ENCODE measurements at places on chromosomes 5 and 9.

GRCh38 chr9:107223381-107223780 lies 59.7 kb upstream of the RAD23B start:
- no peak for DNase-seq

GRCh38 chr9:120792898-120793765 lies at the start of gene FBXW2:
TSS of gene FBXW2 (minus strand) at chr9:120793416. CDS start at chr9:120788258, 5,158 bp downstream.
- peak; percentile 24 for DNase-seq

DNA sequence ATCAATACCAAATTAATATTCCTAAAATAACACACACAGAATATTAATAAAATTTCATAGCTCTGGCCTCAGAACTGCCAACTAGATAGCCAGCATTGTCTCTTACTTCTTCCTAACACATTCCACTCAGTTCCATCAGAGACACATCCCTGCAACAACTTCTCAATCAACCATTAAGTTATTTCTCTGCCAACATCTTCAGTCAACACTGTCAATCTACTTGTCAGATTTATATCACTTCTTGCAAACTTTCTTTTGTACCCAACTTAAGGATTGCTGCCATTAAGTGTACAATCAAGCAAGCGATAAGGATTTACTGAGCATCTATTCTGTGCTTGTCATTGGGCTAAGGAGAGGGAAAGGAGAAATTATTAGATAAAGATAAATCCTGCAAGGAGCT lies 50.8 kb downstream of the PLCXD3 start:
- DNase-seq = no peak

GRCh38 chr5:178391480-178391879 lies 158.9 kb upstream of the PHYKPL start:
- DNase-seq = no peak

GRCh38 chr9:116100711-116101121 lies 52.9 kb upstream of the PAPPA start:
- no peak for DNase-seq

DNA sequence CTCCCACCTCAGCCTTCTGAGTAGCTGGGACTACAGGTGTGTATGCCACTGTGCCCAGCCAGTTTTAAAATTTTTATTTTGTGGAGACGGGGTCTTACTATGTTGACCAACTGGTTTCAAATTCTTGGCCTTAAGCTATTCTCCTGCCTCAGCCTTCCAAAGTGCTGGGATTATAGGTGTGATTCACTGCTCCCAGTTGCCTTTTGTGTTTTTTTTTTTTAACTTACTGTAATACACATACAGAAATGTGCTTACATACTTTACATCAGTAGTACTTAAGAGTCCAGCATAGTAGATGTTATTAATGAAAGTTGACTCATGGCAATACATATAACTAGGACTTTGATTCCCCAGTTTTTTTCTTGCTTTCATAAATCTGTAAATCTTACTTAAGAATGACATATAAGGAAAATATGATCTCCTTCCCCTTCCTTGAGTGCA lies 4.7 kb downstream of the MAN2A1 start:
- no peak for DNase-seq

- no peak for DNase-seq
These were observed 318.5 kb downstream of the CDK5RAP2 start for GRCh38 chr9:120261419-120261818.

- DNase-seq = no peak
These were observed 53.6 kb downstream of the ERGIC1 start for GRCh38 chr5:172887692-172888091.

GRCh38 chr9:22170556-22170955 lies 161.5 kb upstream of the CDKN2B start:
- DNase-seq = no peak

DNA sequence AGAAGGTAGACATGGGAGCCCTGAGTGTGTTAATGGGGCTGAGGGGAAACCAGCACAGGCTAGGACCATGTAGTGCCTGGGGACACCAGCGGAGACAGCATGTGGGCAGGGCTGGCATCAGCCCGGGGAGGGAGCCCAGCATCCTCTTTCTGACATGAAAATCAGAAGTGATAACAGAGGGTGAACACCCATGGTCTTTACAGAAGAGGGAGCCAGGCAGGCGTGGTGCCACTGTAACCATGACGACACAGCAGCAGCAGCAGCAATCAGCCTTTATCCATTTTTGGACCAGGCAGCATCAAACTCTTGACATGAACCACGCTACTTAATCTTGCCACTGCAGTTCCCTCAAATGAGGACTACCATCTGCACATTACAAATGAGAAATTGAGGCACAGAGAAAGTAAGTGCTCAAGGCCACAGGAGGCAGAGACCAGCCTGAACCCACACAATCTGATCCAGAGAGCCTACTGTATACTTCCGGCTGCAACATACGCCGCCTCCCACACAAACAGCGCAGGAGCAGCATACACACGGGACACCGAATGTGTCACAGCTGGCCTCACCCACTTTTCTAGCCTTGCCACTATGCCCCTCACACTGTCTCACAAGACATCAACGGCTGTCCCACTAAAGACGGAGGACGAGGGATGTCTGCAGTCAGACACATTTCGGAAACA lies 23.8 kb downstream of the CAMSAP1 start:
- DNase-seq = no peak

DNA sequence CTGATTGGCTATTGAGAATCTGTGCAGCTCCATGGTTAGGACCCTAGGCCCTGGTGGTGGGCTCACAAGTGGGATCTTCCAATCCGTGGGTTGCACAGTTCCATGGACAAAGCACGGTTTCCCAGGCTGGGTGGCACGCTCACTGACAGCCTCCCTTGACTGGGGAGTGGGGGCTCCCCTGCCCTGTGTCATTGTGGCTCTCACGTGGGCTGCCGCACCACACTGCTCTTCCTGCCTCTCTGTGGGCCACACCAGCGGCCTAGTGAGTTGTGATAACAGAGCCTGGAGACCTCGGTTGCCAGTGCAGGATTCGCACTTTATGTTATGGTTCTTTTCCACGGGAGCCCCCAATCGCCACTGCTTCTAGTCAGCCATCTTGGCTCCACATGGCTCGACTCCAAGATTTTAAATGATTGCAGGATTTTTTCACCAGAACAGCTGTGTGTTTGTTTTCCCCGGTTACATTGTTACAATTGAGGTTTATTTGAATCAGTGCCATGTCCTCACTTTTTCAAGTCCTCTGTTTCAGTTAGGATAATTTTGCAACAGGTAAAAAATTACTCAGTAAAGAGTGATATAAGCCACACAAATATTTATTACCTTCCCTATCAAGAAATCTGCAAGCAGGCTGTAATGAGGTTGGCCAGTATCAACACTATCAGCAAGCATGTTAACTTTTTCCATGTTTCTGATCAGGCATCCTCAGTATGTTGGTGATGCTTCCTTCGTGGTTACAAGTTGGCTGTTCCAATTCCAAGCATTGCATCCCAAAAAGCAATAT lies 253.8 kb downstream of the ZNF608 start:
- no peak for DNase-seq

DNA sequence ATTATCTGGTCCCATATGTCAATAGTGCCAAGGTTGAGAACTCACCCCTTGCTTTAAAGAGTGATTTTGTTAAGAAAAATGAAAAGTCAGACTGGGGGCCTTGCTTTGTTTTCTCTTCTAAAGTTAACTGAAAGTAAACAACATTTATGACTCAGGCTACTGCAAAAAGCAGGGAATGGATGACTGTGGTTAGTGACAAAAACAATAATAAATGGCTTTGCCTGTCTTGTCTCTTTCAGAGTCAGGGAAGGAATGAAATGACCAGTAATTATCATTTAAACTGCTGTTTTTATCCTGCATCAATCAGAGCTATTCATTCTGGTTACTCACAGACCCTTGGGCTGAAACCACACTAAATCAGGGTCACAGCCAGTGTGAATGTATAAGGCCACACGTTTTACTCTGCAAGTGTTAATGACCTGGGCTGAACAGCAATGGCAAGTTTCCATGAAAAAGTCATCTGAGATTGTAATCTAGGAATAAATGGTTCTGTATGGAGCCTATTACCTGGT lies 112.2 kb downstream of the ZNF608 start:
- no peak for DNase-seq

GRCh38 chr9:21086538-21086937 lies 8.8 kb upstream of the IFNB1 start:
- DNase-seq = no peak

DNA sequence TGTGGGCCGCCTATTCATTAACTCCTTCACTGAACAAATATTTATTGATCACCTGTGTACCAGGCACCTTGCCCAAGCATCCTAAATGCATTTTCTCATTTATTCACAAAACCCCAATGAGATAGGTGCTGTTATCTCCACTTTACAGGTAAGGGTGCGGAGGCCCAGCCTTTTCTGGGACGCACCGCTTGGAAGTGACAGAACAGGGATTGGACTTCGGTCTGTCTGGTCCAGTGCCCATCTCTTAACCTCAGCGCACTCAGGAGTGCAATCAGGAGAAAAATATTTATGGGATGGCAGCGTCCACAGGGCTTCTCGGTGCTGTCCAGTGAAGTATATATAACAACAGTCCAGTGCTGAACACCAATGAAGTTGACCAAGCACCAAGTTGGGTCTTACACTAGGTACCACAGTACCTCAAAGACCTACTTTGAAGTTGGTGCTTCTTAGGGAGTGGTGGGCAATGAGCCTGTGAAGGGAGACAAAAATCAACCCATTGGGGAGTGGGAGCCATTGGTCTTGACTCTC lies 18.9 kb upstream of the GARNL3 start:
- DNase-seq = no peak

Data from NCI-H1417 treated with DMSO at 0.1 percent for 48 hours (cell line).